ENCODE measurements at places on chromosomes 1 and 21.
A peak's percentile ranks its signal among the peaks of the same experiment; 100 is the strongest.

GRCh38 chr21:41232013-41232412 is 64.1 kb downstream of the BACE2 start:
- no peak for DNase-seq

GRCh38 chr1:150621497-150622302 is 7.7 kb downstream of the ENSA start:
- DNase-seq, result peak; percentile 48

DNA sequence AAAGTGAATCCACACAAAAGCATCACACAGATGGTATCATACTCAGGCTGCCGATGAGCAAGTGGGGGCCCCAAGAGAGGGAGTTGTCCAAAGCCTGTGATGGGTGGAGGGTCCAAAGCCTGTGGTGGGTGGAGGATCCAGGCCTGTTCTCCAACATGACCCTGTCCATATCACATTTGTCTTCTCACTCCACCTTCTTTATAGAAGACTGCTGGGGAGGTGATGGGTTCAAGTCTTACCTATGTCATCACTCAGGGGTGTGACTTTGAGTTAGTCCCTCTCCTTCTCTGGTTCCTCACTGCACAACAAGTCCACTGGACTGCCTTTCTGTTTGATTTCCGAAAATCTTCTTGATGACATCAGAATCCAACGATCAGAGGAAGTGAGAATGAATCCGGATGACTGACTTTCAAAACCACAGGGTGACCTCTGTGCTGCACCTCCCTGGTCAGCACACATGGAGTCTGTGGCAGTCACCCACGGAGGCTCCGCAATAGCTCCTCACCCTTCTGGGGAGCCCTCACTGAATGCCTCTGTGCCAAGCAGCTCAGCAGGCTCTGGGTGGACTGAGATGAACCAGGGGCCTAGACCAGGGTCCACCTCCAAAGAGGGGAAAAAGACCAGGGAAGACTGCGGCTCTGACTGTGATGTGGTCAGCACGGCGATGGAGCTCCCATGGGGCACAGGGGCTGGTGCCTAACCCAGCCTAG is 166.8 kb downstream of the HIVEP3 start:
- peak; percentile 80 for DNase-seq

- no peak for DNase-seq
Observed at GRCh38 chr21:43918385-43918947, 53.4 kb downstream of the AGPAT3 start.

DNA sequence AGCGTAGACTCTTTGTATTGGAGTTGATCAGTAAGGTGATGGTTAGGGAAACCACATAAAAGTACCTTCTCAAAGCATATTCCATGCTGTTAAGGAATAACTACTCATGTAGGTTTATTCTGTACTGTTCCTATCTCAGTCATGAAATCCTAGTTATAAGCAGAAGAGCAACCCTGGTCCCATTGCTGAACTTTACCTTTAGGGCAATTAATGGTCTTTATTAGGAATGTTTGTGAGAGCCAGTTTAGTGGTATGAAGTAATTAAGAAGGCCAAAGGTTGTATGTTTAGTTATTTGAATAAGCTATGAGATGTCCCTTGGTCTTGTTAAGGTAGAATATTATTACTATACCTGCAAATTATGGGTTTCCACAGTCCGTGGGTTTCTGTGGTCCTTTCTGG is 44.0 kb downstream of the ACP6 start:
- no peak for DNase-seq

- no peak for DNase-seq
Observed at GRCh38 chr1:30888391-30888790, 20.2 kb downstream of the SDC3 start.

DNA sequence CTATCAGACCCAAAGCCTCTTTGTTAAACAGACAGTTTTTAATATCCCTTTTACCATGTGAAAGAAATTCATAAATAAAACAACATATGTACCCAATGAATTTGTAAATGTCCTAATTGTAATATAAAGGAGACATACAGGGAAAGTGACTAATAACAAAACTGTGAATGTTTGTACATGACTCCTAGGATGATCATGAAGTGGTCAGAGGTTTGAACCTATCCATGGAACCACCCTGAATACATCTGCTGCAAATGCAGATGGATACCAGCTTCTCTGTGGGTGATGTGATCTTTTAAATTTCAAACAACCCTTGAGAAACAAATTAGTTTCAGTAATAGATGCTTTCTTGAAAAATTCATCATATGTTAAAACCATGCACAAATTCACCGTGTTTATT is 16.7 kb upstream of the ACBD3 start:
- no peak for DNase-seq

- DNase-seq, result no peak
Observed at GRCh38 chr1:54328066-54328636, 78.0 kb downstream of the SSBP3 start.

Data from AML-193 (cell line).